Activated T-helper 9 cell treated with anti-CD3 and anti-CD28 coated beads, Interleukin-2, amount 50 U/mL, for 16 hours (primary cell): ENCODE measurements at places on chromosomes 6 and 20.

DNA sequence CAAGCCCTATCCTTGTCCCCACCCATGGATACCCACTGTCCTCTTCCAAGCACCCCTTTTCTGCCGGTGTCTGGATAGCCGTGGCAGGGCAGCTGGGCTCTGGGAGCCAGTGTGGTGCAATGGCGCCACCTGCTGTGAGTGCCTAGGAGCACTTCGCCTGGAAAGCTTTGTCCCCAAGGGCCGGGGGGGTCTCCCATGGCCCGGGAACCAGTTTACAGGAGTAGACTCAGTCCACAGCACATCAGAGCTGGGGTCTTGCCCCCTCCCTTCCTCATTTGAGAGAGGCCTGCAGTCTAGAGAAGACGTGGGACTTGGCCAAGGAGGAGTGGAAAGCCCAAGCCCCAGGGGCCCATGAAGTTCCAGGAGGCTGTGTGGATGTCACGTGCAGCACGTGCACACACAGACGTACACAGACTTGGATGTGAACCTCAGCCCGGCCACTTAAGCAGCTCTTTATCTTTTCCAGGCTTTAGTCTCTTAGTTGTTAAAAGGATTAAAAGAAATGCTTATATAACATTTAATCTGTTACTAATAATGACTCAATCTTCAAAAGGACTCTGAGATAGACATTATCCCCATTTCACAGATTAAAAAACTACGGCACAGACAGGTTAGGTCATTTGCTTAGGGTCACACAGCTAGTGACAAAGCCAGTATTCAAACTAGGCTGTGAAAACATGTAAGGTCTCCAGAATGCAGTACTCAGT lies 40.9 kb upstream of the CDH22 start:
- DNase-seq: peak; percentile 24

DNA sequence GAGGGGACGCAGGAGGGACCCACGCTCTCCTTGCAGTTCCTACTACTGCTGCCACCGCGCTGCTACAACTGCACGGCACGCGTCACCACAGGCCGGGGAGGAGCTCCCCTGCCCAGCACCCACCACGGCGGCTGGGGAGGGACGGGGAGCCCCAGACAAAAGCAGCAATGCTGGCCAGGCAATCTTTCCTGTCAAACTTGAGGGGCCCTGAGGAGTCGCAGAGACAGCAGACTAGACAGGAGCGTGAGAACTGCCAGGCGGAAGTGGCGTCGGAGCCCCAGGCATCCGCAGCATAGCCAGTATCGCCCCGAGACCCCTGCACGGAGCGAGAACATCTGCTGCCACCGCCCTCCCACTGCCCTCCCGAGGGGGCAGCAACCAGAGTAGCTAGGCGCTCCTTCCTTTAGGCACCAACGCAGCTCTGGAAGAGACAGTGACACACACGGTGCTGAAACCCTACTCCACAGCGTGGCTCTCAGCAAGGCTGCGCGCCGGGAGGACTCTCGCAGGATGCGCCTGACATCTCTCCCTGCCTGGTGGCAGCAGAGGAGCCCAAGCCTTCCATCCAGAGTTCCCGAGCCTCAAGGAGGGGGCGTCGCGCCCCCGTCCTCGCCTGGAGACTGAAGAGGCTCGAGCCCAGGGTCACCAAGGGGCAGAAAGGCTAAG lies 2.2 kb downstream of the TAF4 start:
- DNase-seq: no peak

GRCh38 chr6:74073429-74073828 lies 377.4 kb downstream of the CD109 start:
- no peak for DNase-seq

GRCh38 chr6:147839708-147840610 lies 331.5 kb downstream of the SAMD5 start:
- DNase-seq: no peak

DNA sequence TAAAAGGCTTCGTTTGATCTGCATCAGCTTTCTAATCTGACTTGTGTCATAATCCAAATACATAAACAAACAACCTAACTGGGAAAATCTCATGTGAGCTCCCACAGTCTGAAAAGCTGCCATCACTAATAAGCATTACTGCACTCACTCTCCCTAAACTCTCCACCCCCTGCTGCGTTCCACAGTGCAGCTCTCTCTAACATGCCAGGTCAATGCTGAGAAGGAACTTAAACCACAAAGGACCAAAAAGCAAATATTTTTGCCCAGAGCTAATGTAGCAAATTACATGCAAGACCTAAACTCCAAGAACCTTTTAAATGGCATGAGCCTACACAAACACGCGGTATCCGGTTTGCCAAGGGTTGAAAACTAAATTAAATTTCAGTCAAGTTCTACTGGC lies 542.3 kb upstream of the JARID2 start:
- DNase-seq: no peak

DNA sequence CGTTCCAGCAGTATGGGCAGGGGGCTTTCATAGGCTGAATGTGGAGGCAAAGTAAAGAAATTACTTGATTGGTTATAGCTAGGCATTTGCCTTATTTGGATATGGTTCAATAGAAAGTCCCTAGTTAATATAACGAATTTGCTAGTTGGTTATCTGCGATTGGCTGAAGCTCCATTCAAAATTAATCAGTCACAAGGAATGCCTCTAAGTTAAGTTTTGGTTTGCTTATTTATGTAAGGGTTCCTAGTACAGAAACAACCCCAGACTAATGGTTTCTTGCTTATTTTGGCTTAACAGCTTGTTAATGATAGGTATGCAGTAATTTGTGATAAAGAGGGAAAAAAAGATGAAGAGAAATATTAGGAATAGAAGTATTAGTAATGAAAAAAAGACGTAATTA lies 87.5 kb downstream of the JAG1 start:
- no peak for DNase-seq

DNA sequence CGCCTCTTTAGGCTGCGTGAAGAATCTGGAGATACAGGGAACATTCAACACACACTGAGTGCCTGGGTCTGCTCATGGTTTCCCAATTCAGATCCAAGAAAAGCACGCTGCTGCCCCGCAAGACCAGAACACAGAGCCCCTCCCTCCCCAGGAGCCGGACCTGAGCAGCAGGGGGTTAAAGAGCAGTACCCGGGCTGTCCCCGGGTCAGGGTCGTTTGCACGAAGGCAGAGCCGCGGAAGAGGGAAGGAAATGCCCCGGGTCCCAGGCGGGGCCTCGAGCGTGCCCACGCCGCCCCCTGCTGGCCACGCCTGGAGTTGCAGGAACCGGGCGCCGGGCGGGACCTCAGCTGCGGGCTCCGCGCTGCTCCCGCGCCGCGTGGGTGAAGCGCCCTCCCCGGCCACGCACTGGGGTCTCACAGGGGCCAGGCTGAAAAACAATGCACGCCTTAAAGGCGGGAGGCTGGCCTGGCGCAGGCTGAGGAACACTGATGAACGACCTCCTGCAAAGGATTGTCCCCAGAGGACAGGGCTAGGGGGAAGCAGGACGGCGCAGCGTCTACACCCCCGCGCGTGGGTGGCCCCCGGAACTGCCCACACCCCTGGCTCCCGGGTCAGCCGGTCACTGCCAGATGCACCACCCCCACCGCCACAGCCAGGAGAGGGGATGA lies 48.9 kb downstream of the ANKRD60 start:
- DNase-seq: peak; percentile 51

DNA sequence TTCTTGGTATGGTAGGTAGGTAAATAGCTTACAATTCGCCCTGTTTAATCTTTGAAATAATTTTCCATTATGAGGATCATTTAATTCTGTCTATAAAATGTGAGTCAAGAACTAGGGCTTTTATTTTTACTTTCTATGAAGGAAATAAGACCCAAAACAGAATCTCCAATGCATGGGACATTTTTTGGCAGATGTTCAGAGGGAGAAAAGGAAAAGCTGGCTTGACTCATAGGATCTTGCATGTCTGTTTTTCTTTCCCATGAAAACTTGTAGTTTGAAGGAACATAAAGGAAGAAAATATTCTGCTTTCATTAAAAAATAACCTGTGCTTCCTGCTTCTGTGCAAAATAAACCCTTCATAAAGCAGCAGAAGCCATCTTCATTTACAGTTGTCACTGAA lies 143.1 kb upstream of the INSM1 start:
- DNase-seq: no peak

- peak; percentile 27 for DNase-seq
These were observed 100.4 kb upstream of the MLN start for GRCh38 chr6:33904050-33904746.

GRCh38 chr6:113416170-113416569 lies 441.0 kb upstream of the MARCKS start:
- DNase-seq: no peak

DNA sequence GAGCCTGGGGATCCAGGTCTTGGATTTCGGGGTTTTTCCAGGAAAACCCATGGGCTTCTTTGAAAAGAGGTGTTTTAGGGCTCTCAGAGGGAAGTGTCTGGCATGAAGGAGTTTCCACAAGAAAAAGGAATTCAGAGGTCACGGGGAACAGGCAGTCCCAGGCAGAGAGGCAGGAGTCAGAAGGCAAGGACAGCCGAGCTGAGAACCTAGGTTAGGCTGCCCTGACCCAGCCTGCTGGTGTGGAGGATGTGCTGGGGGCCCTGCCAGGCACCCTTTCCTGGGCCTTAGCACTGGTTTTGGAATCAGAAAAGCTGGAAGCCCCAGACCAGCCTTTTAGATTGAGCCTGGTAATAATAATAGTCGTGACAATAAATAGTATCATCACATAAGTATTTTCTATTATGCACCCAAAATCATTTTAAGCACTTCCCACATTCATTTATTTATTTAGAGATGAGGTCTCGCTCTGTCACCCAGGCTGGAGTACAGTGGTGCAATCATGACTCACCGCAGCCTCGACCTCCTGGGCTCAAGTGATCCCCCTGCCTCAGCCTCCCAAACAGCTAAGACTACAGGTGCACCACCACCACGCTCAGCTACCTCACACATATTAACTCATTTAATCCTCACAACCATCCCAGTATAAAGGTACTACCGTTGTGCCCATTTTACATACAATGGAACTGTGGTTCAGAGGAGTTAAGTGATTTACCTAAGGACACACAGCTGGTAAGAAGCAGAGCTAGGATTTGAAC lies 19.9 kb downstream of the TGM2 start:
- no peak for DNase-seq

DNA sequence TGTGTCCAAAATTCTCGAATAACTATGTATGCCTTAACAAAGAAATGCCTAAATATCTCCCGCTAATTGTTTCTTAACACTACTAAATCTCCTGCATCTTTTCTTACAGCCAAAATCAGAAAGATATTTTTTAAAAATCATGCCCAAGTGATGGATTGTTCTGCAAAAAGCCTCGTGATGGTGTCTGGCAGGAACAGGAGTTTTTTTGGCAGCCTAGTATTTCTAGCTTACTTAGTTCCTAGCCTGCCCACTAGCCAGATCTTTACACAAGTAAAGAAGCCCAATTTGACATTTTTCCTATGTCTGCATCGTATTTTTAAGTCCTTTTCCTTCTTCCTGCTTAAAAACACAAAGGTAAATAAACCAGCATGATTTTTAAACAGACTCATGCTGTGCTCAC lies 31.5 kb downstream of the SLC2A12 start:
- DNase-seq: no peak

DNA sequence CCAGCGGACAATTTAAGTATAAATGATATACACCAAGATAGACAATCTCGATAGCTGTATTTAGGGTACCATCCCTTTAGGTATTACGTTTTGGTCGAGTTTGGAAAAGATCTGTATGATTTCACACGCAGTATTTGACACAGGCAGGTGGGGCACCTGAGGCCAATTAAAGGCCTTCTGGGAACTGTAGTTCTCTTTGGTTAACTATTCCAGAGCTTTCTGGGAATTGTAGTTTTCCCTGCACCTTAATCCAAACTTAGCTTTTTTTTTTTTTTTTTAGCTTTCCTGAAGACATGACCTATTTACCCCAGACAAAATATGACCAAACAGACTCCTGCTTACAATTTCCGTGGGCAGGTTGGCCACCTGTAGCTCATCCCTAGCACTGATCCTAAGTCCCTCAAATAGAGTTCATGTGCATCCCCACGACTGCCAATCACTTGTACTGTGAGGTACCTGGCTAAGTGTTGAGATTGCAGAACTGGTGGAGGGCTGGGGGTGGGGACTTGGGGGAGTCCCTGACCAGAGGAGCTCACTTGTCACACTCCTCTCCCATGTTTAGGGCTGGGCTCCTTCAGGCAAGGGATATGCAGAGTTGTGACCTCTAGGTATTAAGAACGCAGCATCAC lies 999 bp upstream of the EHMT2 start:
- no peak for DNase-seq
